Renal cortex interstitium (tissue), 15 donors: ENCODE measurements at places on chromosomes 1 and 21. TPM values are rescaled to one million over a fixed set of nuclear protein-coding genes. Genes with fewer than 3 reads are reported as not detected.

The EXO1 gene
- 15.6 TPM for polyA plus RNA-seq

- no peak for DNase-seq
These were observed 219.6 kb upstream of the POU3F1 start for GRCh38 chr1:38266197-38266520.

DNA sequence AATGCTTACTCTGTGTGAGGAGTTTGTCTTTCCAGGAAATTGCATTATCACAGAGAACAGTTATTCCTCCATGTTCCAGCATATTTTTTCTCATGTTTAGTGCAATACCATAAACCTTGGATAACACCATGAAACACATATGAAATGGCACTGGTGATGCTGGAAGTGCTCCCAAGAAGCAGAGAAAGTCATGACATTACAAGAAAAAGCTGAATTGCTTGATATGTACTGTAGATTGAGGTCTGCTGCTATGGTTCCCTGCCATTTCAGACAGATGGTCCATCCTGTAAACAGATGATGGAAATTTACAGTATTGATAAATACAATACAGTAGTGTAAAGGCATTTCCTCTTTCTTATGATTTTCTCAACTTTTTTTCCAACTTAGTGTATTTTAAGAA is 422.1 kb downstream of the LRRIQ3 start:
- no peak for DNase-seq

- no peak for DNase-seq
These were observed 981 bp downstream of the CLDN14 start for GRCh38 chr21:36478941-36479340.

GRCh38 chr1:156480411-156481192 is 20.0 kb downstream of the MEF2D start:
- no peak for DNase-seq

DNA sequence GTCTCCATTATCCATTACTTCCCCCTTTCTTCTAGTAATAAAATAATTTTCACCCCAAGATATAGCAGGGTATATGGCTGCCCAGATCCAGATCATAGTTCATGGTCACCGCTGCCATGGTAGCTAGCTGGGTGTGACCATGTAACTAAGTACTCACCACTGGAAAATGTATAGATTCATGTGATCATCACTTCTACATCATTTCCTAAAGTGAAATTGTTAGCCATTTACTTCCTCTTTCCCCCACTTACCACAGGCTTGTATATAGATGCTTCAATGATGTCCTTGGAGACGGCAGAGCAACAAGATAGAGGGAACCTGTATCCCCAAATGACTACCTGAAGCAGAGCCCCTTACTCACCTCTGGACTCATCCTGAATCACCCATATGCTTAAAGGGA is 22.7 kb upstream of the EYA3 start:
- DNase-seq: no peak
